Renal cortical epithelial cell (primary cell): ENCODE measurements at places on chromosomes 7 and 10. TPM values are rescaled to one million over a fixed set of nuclear protein-coding genes. Genes with fewer than 3 reads are reported as not detected.
A peak's percentile ranks its signal among the peaks of the same experiment; 100 is the strongest.

DNA sequence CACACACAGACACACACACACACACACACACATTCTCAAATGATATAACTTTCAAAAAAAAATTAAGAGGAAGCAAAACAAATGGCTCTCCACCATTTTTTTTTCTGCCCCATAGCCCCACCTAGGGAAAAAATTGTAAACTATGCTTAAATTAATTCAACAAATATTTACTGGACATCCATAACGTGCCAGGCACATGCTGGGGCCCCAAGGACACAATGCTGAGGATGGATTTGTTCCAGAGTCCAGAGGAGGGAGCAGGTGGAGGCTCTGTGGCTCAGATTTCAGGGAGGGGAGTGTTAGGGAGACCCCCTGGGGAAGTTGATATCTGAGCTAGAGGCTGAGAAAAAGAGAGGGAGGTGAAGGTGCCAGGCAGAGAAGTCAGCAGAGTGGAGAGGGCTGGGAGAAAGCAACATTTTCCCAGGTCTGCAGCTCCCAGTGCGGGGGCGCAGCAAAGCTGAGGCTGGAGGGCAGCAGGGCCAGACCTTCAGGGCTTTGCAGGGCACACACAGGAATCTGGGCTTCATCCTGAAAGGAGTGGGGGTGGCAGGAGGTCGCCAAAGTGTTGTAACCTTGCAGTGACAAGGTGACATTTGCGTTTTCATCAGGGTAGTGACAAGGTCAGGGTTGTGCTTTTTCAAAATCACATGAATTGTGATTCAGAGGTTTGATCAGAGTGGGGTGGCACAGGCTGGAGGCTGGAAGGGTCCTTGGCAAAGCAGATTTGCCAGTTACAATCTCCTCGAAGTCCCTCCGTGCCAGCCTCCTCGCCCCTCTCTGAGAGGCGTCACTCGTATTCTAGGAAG is 261.6 kb downstream of the WDR11 start:
- no peak for DNase-seq

DNA sequence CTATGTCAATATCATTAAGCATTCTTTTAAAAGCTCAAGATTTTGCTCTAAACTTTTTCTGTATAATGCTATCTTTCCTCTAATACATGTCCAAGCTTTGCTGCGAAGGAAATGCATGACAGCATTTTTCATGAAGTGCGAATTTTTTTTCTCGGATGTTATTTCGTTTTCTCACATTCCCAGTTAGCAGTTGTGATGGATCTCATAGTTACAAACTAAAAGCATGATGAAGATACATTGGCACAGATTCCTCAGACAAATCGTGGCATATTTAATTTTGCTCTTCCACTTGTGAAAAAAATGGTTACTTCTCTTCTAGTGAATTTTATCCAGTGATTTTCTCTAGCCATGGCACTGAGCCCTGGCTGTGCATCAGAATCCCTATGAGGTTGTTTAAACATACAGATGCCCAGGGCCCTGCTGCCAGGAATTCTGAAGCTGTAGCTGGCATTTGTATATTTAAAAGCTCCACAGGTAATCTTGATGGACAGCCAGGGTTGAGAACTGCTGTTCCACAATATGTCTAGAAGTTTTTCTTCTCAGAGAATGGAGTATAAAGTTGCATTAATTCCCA is 299.8 kb upstream of the NEBL start:
- no peak for DNase-seq

DNA sequence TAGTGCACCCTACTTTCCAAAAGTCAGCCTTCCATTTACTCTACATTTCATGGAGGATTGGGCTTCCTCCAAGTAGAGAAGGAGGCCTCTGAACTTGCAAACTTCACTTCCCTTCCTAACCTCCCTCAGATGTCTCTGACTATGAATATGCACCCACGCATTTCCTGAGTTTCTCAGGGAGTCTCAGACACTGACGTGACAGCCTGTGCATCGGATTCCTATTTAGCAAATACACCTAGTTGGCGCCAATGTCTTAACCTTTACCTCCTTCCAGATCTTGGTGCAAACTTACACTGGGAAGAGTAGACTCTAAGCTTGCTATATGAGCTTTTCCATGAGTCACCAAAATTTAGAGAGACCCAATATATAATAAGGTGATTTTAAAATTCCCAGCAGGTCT is 920.1 kb upstream of the AUTS2 start:
- DNase-seq: no peak

- DNase-seq: no peak
These were observed 87.9 kb downstream of the KIF20B start for GRCh38 chr10:89789188-89789877.

DNA sequence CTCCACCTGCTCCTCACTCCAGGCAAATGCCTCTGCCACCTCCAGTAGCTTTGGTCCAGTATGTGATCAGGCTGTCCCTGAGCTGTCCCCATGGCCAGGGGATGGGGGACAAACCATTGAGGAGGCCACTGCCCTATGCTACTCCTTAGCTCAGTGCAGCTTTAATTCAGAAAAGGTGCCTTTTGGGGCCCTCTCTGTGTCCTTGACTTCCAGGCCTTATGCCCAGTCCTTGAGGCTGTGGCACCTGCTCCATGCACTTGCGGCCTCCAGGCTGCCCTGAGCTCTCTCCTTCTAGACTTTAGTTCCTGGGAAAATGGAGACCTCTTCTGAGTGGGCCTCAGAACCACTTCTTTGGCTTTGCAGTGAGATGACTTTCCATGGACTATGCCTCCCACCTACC is 650.8 kb upstream of the CELF2 start:
- no peak for DNase-seq

GRCh38 chr10:10996966-10997620 is 20.6 kb upstream of the CELF2 start:
- no peak for DNase-seq

DNA sequence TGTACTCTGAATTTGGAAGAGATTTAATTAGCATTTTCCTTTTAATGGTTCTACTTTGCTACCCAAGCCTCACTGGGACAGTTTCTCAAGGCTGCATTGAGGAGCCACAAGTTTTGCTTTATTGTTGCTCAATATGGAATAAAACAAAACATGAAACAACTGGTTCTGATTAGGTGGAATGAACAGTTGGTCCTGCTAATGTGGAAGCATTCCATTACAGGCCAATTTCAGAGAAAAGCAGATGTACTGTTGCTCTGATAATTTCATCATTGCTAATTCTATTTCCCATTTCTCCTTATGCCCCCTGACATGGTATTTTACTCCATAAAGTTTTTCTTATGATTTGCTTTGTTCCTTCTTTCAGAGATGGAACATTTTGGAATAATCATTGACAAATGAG is 66.0 kb upstream of the PAPSS2 start:
- DNase-seq: no peak

- DNase-seq: no peak
These were observed 53.2 kb downstream of the BPGM start for GRCh38 chr7:134699899-134700298.

DNA sequence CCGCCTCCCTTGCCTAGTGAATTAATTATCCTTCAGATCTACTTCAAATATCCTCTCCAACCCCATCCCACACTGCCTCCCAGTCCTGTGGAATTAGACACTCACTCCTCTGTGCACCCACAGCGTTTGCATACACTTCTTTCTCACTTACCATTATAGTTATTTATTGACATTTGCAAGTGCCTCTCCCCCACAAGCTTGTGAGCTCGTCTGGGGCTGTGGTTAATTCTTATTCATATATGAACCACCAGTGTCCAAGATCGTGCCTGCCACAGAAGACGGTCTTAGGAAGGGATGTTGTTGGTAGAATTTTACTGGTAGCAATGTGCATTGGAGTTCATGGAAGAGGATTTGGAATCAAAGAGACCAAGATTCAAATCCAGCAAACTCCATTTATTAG is 68.1 kb upstream of the AOAH start:
- no peak for DNase-seq

- DNase-seq: no peak
These were observed 8.6 kb downstream of the CALN1 start for GRCh38 chr7:72403458-72404076.

DNA sequence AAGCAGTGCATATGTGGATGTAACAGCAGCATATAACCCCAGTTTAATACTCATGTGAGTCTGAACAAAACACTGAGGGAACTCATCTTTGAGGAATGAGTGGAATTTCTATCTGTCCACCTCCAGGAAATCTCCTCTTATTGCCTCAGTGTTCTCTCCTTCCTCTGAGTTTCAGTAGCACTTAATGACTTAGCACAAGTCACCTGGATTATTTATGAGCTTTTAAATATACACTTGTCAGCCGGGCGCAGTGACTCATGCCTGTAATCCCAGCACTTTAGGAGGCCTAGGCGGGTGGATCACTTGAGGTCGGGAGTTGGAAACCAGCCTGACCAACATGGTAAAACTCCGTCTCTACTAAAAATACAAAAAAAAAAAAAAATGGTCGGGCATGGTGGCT is 4.3 kb downstream of the LRRC20 start:
- DNase-seq: peak; percentile 100

GRCh38 chr10:84543948-84544347 is 215.6 kb downstream of the CCSER2 start:
- no peak for DNase-seq

DNA sequence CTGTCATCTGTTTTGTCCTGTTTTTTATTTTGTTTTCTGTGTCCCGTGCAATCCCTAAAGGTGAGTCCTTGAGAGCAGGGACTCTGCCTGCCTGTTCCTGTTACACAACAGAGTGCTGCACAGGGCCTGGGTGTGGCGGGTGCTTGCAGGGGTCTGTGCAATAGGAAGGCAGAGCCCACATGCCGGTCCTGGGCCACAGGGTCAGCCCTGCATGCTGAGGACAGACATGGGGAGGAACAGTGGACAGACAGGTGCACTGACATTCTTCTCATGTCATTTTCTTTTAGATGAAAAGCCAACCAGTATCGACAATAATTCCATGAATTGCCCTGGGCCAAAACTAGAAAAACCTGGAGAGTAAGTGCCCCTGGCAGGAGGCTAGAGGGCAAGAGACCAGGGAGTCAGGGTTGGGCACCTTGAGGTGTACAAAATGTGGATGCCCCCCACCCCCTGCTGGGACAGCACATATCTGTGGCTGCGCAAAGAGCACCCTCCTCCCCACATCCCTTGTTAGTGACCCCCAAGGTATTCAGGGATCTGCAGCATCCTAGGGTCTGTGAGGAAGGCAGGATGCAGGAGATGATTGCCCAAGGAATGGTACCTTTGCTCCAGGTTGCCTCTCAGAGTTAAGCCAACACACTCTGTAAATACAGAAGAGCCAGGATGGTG is 19.9 kb downstream of the ANTXRL start:
- DNase-seq: no peak

GRCh38 chr10:97612386-97612785 is 20.9 kb downstream of the MORN4 start:
- peak; percentile 66 for DNase-seq

- DNase-seq: no peak
These were observed 144.2 kb downstream of the BMS1 start for GRCh38 chr10:42926843-42927242.

DNA sequence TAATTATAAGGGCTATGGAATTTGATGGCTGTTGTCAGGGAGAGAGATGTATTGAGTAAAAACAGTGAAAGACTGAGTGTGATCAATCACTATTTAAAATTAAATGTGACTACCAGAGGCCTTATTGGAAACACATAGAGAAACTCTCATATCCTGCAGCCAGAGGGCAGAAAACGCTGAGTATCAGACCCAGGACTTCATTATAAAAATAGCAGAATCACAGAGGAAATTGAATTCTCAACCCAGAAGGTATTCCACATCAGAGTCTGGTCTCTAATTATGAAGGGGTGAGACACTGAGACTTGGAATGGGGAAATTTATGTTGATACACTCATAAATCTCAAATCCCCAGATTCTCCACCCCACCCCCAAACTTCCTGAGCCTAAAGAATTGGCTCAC is 69.5 kb upstream of the IL6 start:
- no peak for DNase-seq

- DNase-seq: no peak
These were observed 9.5 kb downstream of the SRRM3 start for GRCh38 chr7:76211216-76211615.

- DNase-seq: no peak
These were observed 219.0 kb downstream of the ANKRD30A start for GRCh38 chr10:37344413-37344812.

- no peak for DNase-seq
These were observed 113.0 kb downstream of the SMURF1 start for GRCh38 chr7:99030951-99031350.

- DNase-seq: peak; percentile 23
These were observed 213.7 kb downstream of the ELMO1 start for GRCh38 chr7:37234928-37235327.

DNA sequence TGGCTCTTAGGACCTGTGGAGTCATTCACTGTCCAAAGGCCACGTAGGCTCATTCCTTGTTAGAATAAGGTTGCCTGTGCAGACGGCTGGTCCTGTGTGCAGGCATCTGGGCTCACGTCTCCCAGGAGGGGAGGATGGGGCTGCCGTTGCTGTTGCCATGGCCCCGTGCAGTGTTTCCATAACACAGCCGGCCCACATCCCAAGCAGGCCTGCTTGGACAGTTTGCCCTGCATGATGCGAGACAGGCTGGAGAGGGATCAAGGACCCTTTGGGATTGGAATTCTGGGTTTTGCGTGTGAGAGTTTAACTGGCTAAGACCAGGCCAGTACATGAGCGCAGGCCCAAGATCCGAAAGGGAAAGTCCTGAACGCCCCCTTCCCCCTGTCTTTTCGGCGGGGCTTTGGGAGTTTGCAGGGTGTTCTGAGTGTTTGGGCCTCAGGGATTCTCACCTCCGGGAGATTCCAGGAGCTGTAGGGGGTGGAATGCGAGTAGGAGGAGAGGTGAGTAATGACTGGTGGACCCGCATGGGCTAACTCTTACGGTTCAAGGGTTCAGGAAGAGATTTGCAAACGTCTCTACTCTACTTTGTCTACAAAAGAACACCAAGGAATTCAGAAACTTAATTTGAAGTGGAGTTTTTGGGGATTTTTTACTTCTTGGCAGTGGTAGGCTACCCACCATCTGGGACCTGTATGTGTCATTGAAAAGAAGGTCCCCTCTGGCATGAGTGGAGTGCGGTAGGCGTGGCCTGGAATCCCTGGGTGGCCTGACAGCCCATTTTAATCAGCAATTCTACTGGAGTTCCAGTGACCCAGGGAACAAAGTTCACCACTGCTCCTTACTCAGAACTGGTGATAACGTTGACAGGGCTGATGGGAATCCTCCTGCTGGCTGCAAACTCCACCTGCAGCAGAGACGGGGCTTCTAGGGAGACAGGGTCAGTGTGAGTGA is 125.4 kb downstream of the ITIH5 start:
- DNase-seq: peak; percentile 61

ITIH5 gene
- total RNA-seq: 0.52 and 11.1 TPM in 2 replicates

PTPRE gene
- total RNA-seq: 9.9 and 19.6 TPM in 2 replicates

TMEM26 gene
- total RNA-seq: 0.10 TPM in 1 of 2 replicates, not detected in the other

ACTL6B gene
- total RNA-seq: not detected in 2 replicates

SLIT1 gene
- total RNA-seq: under 0.01 TPM in 1 of 2 replicates, not detected in the other

CUX1 gene
- 38.2 and 139 TPM in 2 replicates for total RNA-seq
